MV-4-11 (cell line): ENCODE measurements at places on chromosomes 3 and 15.
A peak's percentile ranks its signal among the peaks of the same experiment; 100 is the strongest.

DNA sequence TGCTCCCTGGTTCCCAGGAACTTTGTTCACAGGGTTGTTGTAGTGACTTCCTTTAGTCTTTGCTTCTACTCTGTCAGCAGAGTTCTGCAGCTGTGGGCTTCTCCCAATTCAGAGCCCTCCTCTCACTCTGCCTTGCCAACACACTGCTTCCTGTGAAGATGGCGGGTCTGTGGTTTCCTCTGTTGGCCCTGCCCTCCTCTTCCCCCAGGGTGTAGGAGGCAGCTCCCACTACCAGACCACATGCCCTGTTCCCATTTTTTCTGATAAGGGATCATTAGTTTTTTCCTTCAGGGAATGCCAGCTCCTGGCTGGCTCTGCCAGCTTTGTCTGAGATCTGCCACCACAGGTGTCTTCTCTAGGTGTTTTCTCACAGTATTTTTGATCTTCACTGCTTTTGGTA lies 12.7 kb downstream of the SPSB4 start:
- DNase-seq, result no peak

- DNase-seq, result no peak
These were observed 6.7 kb downstream of the SRP14 start for GRCh38 chr15:40032125-40032839.

- no peak for DNase-seq
These were observed 32.0 kb upstream of the STXBP5L start for GRCh38 chr3:120875989-120876388.

GRCh38 chr3:197031315-197032285 lies 2.0 kb upstream of the MELTF start:
- no peak for DNase-seq

- DNase-seq, result peak; percentile 40
These were observed 298.6 kb downstream of the ADAMTS17 start for GRCh38 chr15:100043068-100043641.

GRCh38 chr3:22734207-22734606 lies 468.9 kb upstream of the UBE2E2 start:
- no peak for DNase-seq

GRCh38 chr3:101527441-101527840 lies 14.4 kb upstream of the SENP7 start:
- DNase-seq, result no peak

- no peak for DNase-seq
These were observed 176.5 kb upstream of the PLSCR5 start for GRCh38 chr3:146781606-146782005.

GRCh38 chr3:52106951-52107611 lies 47.1 kb downstream of the POC1A start:
- DNase-seq, result no peak

- DNase-seq, result no peak
These were observed 124.4 kb downstream of the FEZF2 start for GRCh38 chr3:62248734-62249483.

GRCh38 chr3:58563386-58564035 lies 13.7 kb downstream of the FAM107A start:
- DNase-seq, result no peak

GRCh38 chr15:89002281-89002761 lies 85.9 kb upstream of the ABHD2 start:
- DNase-seq, result peak; percentile 65

GRCh38 chr15:60889491-60889890 lies 339.6 kb downstream of the RORA start:
- DNase-seq, result no peak

- no peak for DNase-seq
These were observed 1407.1 kb downstream of the SI start for GRCh38 chr3:163671201-163671600.

DNA sequence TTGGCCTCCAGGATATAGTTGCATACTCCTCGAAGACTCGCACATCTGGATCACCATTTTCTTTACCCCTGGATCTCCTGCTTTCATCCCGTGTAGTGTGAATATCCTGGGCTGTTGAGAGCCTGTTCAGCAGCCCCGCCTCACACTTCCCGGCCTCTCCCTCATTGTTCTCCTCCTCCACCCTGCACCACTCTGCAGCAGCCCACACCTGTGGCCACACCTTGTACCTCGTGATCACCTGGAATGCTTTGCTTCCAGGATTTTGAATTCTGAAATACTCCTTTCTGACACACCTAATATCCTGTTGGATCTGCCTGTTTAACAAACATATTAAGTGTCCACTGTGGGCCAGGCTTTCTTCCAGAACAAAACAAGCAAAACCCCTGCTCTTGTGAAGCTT lies 14.4 kb downstream of the ABHD17C start:
- DNase-seq, result no peak

GRCh38 chr15:101684384-101684783 lies 32.2 kb upstream of the TM2D3 start:
- DNase-seq, result no peak

- no peak for DNase-seq
These were observed 743.7 kb upstream of the EPHA6 start for GRCh38 chr3:96070678-96071077.

DNA sequence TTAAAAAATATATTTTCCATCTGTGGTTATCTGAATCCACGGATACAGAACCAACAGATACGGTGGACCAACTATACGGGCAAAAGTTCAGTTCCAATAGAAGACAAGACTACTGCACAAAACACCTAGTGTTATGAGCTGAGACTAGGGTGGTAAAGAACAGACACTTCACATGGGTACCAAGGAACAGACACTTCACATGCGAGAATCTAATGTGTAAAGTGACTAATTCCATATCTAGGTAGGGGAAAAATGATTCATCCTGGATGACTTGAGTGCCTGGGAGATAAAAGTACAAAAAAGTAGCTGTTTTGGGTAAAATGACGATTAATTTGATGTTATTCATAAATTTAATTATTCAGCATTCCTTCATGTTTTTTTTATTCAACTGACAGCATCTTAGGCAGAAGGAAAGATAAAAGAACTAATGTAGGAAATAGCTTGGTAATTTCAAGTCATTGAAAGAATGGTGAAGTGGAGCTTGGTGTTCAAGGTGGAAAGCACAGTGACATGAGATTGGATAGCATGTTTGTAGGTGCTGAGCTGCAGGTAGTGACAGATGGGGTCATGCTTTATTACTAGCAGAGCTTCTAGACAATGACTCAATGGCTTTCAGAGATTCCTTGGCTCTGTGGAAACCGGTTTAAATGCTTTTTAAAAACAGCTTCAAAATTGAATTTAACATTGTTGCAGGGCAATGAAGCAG lies 5.2 kb downstream of the CD200 start:
- DNase-seq, result no peak

DNA sequence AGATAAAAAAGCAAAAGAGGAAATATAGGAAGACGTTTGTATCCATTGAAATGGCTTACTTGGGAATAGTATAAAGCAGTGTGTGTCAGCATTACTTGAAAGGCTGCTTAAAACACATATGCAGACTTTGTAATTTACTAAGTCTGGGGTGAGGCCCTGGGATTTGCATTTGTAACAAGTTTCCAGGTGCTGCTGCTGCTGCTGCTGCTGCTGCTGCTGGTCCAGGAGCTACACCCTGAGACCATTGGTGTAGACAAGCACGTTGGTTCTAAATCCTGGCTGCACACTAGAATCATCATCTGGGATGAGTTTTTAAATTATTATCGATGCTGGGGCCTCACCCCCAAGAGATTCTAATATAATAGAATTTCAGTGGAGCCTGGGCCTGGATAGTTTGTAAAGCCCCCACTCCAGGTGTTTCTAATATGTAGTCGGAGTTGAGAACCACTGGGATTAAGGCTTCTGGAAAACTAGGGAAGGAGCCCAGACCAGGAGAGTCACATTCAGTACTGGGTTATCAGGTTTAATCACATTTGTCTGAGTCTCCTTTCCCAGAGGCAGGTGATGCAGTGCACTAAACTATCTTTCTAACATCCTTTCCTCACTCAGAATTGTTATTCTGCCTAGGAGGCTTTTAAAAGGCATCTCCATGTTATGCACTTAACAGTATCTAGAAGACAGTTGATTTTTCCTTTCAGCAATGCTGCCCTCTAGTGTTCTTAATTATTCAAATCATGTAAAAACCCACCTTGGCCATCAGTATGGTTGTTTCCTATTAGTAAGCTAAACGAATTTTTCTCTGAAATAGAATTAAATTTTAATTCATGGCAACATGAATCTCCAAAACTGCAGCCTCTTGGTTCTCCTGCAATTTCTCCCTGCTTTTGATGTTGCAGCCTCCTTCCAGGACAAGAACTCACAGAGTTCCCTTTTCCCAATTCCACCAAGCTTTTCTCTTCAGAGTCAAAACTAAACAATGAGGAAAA lies 45.4 kb downstream of the SSR3 start:
- DNase-seq, result peak; percentile 38

DNA sequence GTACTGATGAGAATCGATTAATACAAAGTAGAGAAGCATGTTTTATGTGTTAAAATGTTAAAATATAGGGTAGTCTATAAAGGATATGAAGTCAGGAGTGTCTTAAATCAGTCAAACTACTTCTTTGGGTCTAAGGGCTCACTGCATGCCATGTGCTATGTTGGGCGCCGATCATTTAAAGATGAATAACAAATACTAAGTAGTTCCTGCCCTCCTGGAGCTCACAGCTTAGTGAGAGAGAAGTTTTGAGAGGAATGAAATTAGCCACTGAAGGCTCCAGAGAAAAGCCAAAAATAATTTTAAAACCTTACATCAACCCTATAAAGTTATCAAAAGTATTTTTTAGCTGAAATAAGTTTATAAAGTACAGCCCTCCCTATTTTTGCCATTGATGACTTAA lies 44.5 kb downstream of the BLM start:
- DNase-seq, result no peak

DNA sequence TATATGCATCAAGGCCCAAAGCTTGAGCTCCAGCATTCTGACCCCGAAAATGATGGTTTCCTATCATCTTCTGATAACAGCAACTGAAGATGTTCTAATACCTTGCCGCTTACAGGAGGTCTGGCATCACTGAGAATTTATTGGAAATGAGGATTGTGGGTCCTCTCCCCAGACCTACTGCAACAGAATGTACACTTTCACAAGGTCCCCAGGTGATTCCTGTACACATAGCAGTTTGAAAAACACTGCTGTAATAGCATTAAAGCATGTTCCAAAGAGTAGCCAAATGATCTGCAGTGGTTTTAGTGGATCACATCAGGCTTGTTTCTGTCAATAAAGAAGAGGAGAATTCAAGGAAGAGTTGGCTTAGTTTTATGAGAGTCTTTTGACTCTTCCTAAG lies 11.3 kb downstream of the TGFBR2 start:
- no peak for DNase-seq

GRCh38 chr3:14440168-14440518 lies 37.7 kb downstream of the SLC6A6 start:
- DNase-seq, result peak; percentile 15

DNA sequence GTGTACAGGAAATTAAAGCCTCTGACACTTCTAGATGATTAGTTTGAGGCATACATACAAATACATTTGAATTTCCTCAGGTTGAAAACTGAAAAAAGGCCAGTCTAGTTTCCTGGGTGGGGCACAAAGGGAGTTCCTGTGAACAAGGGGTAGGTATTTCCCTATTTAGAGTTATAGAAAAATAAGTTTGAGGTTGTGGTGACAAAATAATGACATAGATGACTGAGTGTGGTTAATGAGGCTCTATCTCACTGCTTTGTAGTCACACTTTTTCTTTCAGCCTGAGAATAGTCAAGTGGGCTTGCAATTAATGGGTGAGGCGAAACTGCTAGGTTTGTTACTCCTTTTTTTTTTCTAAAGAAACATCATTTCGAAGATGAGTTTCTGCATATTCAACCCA lies 4.3 kb downstream of the SLCO3A1 start:
- DNase-seq, result peak; percentile 51

GRCh38 chr15:98525661-98526001 lies 122.7 kb upstream of the IGF1R start:
- no peak for DNase-seq

GRCh38 chr3:119748991-119749390 lies 32.9 kb upstream of the NR1I2 start:
- DNase-seq, result no peak

- no peak for DNase-seq
These were observed 71.6 kb downstream of the KY start for GRCh38 chr3:134579141-134579665.

- no peak for DNase-seq
These were observed 249.1 kb downstream of the OCA2 start for GRCh38 chr15:27850050-27850449.

GRCh38 chr3:4980229-4981203 lies 1.3 kb downstream of the BHLHE40 start:
- peak; percentile 82 for DNase-seq

DNA sequence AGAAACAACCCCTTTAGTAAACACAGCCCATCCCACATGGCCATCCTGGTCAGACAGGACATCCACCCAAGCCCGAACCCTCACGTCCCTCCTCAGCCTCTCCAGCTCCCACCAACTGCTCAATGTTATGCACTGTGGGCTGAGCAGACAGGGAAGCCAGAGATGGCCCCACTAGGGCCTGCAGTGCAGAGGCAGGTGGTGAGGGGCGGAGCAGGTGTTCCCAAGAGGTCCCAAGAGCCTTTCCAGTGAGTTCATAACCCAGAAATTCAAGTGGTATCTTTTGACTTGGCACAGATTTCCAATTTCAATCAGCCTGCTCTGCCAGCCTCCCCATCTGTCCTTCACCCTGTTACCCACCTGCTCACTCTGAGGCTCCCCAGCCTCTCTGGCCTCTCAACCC lies 130.3 kb downstream of the LIPC start:
- DNase-seq, result no peak

DNA sequence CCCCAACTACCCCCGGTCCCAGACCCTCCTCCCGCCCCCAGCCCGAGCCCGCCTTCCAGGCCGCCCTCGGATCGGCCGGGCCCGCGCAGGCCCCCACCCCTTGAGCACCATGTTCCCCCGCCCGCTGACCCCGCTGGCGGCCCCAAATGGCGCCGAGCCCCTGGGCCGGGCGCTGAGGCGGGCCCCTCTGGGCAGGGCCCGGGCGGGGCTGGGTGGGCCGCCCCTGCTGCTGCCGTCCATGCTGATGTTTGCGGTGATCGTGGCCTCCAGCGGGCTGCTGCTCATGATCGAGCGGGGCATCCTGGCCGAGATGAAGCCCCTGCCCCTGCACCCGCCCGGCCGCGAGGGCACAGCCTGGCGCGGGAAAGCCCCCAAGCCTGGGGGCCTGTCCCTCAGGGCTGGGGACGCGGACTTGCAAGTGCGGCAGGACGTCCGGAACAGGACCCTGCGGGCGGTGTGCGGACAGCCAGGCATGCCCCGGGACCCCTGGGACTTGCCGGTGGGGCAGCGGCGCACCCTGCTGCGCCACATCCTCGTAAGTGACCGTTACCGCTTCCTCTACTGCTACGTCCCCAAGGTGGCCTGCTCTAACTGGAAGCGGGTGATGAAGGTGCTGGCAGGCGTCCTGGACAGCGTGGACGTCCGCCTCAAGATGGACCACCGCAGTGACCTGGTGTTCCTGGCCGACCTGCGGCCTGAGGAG lies 472 bp downstream of the CHST14 start:
- DNase-seq, result no peak

- DNase-seq, result no peak
These were observed 406.6 kb downstream of the MECOM start for GRCh38 chr3:169256796-169257522.

DNA sequence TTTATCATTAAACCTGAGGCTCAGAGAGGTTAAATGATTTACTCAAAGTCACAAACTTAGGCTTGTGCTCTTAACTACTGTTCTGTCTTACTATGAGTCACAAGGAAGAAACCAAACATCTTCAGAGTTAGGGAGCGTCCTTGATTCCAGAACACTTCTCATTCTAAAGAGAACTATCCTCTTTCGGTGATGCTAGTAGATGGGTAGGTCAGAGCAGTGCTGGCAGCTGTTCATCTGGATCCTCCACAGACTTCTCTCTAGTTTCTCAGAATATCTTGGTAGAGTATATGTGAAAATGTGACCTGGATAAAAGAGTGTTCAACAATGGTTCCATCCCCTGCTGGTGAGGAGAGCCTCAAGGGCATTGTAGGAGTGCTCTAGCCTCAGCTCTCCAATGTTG lies 3.3 kb downstream of the ARL6IP5 start:
- peak; percentile 54 for DNase-seq
